ENCODE measurements at places on chromosomes 7 and 10. TPM values are rescaled to one million over a fixed set of nuclear protein-coding genes. Genes with fewer than 3 reads are reported as not detected.

Gene CDC14C
- total RNA-seq, result not detected

Gene ENTPD1
- 0.16 TPM for total RNA-seq

Gene MACC1
- total RNA-seq, result 0.18 TPM

Gene STRA8
- not detected for total RNA-seq

Gene MYOZ1
- not detected for total RNA-seq

Gene PROSER2
- total RNA-seq, result 4.7 TPM

Gene ANXA8
- total RNA-seq, result 1.5 TPM

Gene NPTX2
- 2.5 TPM for total RNA-seq

Gene JAKMIP3
- total RNA-seq, result 1.1 TPM

Gene SFRP4
- total RNA-seq, result 171 TPM

Gene NEUROG3
- total RNA-seq, result not detected

Gene UCN3
- total RNA-seq, result not detected

Gene POLR2J2
- total RNA-seq, result 11.4 TPM

Gene OR2A5
- not detected for total RNA-seq

Gene CDK5
- 28.9 TPM for total RNA-seq

Gene SLC13A1
- total RNA-seq, result not detected

Gene GIMAP8
- total RNA-seq, result 0.09 TPM

Gene NRCAM
- total RNA-seq, result 5.4 TPM

Gene CLRN3
- not detected for total RNA-seq

Data from fibroblast of the aortic adventitia (primary cell).